CD4-positive, alpha-beta T cell (primary cell): ENCODE measurements at places on chromosomes 5 and 9. TPM values are rescaled to one million over a fixed set of nuclear protein-coding genes. Genes with fewer than 3 reads are reported as not detected.

- DNase-seq: peak; percentile 57
- H3K4me3 ChIP-seq: peak overlapping the region; percentile 25
- H3K36me3 ChIP-seq: peaks cover 17% of the 10 kb centered on the region
- H3K27ac ChIP-seq: no peak overlapping the region
- H3K27me3 ChIP-seq: no peaks in the 10 kb centered on the region
- peaks cover 88% of the 10 kb centered on the region for H3K4me1 ChIP-seq
Observed at GRCh38 chr9:137453643-137454081, 5.5 kb downstream of the NSMF start.

DNA sequence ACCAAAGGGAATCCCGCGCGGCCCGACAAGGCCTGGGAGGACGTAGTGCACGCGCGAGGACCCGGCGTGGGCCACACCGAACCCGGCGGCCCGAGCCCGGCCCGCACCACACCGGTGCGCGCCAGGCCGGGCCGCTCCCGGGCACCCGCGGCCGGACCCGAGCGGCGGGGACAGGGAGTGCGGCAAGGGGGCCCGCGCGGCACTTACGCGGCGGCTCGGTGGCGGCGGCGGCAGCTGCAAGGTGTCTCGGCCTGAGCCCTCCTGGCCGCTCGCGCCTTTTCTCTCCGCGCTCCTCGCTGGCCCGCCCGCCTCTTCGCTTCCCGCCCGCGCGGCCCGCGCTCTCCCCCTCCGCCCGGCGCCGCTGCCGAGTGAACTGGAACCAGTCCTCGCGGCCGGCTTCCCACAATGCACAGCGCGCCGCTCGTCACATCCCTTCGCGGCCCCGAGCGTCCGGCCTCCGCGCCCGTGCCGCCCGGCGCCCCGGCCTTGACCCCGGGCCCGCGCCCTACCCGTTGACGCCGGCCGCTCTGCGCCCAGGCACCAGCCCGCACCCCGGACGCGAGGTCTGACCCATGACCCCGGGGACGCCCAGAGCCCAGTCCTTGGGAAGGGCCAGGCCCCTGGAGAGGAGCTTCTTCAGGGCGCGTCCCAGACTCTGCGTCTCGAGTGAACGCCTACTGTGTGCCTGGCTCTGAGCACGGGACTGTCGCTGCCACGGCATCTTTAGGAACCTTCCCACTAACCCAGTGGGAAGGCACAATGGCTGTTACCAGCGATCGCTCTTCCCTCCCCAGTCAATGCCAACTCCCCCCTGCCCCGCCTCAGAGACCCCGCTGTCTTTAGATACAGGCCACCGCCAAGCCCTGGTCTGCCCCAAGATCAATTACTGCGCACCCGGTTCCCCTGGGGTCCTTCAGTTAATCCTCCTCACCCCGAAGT, at the start of gene MACROH2A1:
TSS of gene MACROH2A1 (minus strand) at position 377 of the 939 bp plus-strand sequence. CDS start 10,138 bp downstream, outside the sequence.
- H3K4me1 ChIP-seq: peaks cover 52% of the 10 kb centered on the region
- peak within 1 kb of the TSS; percentile 65 for H3K27ac ChIP-seq
- H3K27me3 ChIP-seq: no peaks in the 10 kb centered on the region
- peak; percentile 78 for DNase-seq
- peak within 1 kb of the TSS; percentile 74 for H3K4me3 ChIP-seq
- no peaks in the 10 kb centered on the region for H3K36me3 ChIP-seq

DNA sequence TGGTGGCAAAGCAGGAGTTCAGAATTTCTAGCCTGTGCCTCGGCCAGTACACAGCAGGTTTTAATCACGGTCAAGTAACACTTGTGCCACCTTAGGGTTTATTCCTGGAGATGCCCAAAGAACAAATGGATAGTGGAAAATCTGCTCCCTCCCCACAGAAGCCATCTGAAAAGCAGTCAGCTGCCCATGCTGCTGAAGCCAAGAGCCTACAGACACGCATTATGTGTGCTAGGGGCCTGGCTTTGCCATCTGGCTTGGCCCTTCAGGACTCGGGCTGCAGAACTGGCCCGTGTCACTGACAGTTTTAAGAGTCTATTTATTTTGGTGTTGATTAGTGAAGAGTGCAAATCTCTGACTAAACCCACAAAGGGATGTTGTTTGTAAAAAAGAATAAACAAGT, 11.1 kb downstream of the ARSB start:
- no peaks in the 10 kb centered on the region for H3K27me3 ChIP-seq
- no peak overlapping the region for H3K27ac ChIP-seq
- no peak for DNase-seq
- H3K36me3 ChIP-seq: no peaks in the 10 kb centered on the region
- H3K4me1 ChIP-seq: no peaks in the 10 kb centered on the region

DNA sequence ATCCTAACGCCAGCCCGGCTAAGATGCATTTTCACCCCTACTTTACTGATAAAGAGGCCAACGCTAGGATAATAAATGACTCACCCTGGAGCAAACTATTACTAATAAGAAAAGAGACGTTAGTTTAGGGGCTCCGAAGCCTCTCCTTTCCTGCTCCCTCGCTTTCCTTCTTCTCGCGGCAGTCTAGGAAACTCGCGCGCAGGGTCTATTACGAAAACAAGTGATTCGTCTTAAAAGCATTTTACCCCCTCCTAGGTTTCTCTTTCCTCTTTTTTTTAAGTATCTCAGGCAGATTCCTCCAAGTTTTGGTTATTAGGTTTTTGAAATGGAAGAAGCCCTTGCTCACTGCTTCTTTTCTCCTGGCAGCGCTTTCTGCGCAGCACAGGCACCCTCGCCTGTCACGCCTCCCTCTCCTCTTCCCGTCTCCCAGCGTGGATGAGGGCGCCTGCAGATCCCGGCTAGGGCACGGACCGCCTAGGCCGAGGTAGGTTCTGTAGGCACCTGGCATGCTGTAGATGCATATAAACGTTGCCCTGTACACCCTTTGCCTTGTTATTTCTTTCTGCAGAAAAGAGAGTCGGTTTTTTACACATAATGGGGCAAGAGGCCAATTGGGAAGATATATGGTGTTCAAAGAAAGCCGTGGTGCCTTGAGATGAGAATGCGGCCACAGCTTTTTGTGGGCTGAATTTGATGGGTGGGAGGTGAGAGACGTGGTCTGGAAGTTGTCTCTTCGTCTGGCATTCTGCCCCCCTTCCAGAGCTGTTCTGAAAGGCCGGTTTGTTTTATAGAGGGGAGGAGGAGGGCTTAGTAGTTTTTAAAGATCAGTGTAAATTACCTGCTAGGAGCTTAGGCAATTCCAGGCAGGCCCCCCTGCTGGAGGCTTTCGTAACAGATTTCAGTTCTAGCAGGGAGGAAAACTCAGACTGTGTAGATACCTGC, 983 bp downstream of the GCNT1 start:
- no peaks in the 10 kb centered on the region for H3K36me3 ChIP-seq
- DNase-seq: no peak
- no peak overlapping the region for H3K27ac ChIP-seq
- peaks cover 25% of the 10 kb centered on the region for H3K4me1 ChIP-seq
- H3K27me3 ChIP-seq: no peaks in the 10 kb centered on the region

Gene SGCD
- not detected for total RNA-seq

DNA sequence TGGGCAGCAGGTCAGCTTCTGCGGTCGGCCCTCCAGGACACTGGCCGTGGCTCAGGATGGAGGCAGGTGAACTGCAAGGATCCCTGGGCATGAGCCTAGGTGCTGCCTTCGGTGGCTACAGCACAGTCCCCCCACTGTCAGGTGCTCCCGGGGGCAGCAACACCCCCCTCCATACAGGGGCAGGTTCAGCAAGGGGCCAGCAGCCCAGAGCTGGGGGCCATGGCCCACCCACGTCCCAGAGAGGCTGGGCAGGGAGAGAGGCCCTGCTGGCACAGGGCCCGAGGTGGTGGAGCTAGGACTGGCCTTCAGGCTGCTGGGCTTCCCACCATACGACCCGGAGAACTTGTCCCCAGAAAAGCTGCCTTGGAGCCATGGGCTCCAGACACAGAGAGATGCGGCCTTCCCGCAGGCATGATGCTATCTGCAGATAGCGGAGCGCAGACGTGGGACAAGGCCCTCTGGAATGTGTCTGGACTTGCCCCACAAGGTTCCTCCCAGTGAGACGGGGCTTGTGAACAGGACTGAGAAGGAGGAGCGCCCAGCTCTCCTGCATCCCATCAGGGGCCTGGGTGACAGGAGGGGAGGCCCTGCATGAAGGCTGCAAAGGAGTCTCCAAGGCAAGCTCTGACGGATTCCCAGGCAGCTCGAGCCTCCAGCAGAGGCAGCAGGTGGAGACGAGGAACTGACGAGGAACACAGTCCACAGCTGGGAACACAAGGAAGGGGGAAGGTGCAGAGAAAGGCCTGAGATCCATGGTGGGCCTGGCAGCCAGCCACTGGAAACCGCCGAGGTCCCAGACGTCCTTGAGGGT, 111.1 kb downstream of the VAV2 start:
- H3K36me3 ChIP-seq: no peaks in the 10 kb centered on the region
- H3K4me1 ChIP-seq: no peaks in the 10 kb centered on the region
- no peak overlapping the region for H3K27ac ChIP-seq
- H3K27me3 ChIP-seq: no peaks in the 10 kb centered on the region
- H3K4me3 ChIP-seq: no peak overlapping the region
- DNase-seq: no peak

- H3K36me3 ChIP-seq: no peaks in the 10 kb centered on the region
- H3K27me3 ChIP-seq: no peaks in the 10 kb centered on the region
- H3K27ac ChIP-seq: no peak overlapping the region
- no peaks in the 10 kb centered on the region for H3K4me1 ChIP-seq
Observed at GRCh38 chr9:18338042-18338441, 135.9 kb upstream of the ADAMTSL1 start.

- peaks cover 3% of the 10 kb centered on the region for H3K36me3 ChIP-seq
- no peak overlapping the region for H3K4me3 ChIP-seq
- no peaks in the 10 kb centered on the region for H3K27me3 ChIP-seq
- no peak for DNase-seq
- peaks cover 27% of the 10 kb centered on the region for H3K4me1 ChIP-seq
Observed at GRCh38 chr5:74686962-74687751, 2.1 kb downstream of the HEXB start.

Gene ACSL6
- total RNA-seq: 13.9 TPM
